Left hindlimb (tissue), 1 donor: ENCODE measurements at places on chromosomes 6 and 20.

GRCh38 chr20:33850159-33850558 is 39.0 kb downstream of the CHMP4B start:
- no peak for DNase-seq

DNA sequence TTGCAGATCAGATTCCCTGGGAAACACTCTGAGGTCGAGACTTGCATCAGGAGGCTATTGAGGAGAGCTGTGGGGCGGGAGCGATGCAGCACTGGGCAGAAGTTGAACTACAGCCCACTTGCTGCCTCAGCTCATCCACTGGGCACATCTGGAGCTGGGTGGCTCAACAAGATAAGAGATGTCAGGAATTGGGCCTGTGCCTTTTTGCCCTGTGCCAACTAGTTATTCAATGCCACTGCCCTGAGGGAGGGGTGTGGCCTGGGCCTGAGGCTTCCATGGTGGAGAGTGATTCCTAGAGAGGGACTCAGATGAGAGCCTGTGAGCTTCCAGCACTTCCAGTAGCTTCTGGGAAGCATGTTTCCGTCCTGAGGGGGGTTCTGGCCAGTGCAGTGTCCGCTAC is 32.7 kb downstream of the BRPF3 start:
- DNase-seq = no peak

- no peak for DNase-seq
Measured at GRCh38 chr6:122803171-122803661, 14.2 kb downstream of the SMPDL3A start.

DNA sequence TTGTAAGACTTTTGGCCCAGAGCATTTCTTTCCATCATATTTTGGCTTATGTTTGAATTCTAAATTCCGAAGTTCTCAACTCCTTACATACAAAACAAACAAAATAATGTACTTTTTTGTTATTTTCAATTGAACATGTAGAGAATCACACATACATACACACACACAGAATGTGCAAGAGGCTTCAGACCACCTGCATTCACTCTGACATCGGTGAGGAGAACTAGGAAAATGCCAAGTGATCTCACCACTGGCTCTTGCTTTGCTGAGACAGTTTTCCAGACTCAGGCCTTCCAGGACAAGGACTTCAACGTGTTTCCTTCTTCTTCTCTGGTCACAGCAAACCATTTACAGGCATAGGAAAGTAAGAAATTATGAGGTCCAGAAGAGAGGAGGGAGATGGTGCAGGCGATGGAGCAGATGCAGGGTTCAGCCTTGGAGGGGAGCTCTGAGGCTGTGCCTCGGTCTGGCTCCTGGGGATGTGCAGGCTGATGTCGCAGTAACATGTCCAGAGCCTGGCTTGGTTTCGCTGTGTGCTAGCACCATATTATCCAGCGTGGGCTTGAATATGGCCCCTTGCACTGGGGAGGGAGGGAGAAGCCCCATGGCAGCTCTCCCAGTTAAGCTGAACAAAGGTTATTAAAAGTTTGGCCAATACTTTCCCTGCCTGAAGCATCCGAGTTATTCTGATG is 93.4 kb downstream of the DACT2 start:
- peak; percentile 81 for DNase-seq

DNA sequence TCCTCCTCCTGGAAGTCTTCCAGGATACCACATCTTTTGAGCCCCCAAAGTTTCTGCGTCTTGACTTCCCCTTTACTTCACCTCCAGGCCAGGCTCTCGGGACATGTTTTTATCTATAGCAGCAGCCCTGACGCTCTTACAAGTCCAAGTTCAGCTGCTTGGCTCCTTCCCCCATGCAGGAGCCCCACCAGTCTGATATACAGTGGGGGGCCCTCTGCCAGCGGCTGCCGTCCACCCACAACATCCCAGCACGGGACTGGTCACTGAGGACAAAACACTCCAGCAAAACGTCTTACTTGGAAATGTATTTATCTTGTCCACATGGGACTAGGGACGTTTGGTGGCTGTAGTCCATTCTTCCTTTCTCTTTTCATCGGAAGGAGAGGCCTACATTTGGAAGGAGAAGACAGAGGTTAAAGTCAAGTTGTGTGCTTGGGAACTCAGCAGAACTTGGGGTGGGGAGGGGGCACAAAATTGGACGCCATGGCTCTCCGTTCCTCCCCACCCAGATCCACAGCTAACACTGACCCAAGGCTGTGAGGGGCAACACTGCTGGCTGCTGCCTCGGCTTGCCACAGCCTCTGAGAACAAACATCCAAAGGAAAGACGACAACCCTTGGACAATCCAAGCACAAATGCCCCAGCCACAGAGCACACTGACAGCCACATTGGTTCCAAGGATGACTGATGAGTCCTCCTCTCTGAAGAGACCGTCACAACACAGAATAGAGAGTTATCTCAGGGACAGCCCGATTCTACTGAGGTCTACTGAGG is 79.2 kb downstream of the PRND start:
- DNase-seq = no peak
